Ovary (tissue), 10 donors: ENCODE measurements at places on chromosomes 13 and 19. TPM values are rescaled to one million over a fixed set of nuclear protein-coding genes. Genes with fewer than 3 reads are reported as not detected.

DNA sequence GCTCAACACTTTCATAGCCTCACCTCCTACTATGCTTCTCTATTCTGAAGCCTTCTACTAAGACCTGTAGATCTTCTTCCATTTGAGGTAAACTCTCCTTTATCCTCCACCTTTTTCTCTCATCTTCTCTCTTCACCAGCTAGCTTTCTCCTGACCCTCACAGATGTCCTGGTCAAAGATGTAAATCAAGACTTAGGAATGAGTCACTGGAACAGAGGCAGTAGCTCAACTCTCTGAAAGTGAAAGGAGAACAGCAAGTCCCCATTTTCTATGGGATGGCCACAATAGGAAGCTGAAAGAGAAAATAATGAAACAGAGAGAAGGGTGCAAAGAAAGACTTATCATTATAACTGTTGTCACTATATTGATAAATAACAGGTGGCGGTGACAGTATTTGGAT lies 86.1 kb upstream of the DOCK9 start:
- no peak for DNase-seq

DNA sequence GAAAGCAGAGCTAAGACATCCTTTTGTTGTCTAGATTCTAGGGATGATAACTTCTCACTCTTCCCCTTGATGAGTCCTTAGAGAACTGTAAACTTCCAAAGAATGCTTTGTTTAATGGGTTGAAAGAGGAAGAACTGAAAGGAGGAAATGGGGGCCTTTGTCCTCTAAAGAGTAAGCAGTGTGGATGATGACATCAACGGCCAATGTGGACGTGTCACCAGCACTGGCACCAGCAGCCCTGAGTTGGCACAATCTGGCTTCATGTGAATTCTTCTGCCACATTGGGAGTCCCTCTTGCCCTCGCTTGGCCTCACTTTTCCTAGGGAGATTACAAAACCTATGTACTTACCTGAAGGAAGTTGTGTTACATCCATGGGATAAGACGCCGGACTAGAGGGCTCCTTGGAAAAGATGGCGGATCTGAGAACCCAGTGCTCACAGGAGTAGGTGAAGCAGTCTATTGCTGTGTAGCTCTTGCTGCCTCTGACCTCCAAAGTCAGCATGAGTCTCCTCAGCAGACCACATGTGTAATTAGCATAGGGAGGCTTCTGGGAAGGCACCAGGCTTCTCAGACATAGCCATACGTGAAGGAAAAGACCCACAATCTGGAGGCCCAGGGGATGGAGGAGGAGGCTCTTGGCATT lies 62.8 kb downstream of the RGCC start:
- no peak for DNase-seq

- no peak for DNase-seq
These were observed 86.0 kb downstream of the SERP2 start for GRCh38 chr13:44459674-44460073.

Gene PALM3
- total RNA-seq, result 0.17 TPM

Gene S1PR5
- total RNA-seq, result 0.28 TPM
